ENCODE measurements at places on chromosomes 16 and 17.

DNA sequence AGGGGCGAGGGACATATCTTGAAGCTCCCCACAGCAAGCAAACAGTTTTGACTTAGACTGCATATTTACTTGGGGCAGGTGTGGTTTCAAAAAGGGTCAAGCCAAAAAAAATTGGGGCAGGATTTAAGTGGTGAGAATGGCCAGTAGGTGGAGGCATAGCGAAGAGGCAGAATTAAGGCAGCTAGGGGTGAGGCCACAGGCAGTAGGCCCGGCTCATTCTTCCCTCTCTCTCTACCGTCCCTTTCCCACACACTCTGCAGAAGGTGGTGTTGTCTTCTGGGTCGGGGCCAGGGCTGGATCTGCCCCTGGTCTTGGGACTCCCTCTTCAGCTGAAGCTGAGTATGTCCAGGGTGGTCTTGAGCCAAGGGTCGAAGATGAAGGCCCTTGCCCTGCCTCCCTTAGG is 2.6 kb downstream of the SHBG start:
- DNase-seq: peak; percentile 11

DNA sequence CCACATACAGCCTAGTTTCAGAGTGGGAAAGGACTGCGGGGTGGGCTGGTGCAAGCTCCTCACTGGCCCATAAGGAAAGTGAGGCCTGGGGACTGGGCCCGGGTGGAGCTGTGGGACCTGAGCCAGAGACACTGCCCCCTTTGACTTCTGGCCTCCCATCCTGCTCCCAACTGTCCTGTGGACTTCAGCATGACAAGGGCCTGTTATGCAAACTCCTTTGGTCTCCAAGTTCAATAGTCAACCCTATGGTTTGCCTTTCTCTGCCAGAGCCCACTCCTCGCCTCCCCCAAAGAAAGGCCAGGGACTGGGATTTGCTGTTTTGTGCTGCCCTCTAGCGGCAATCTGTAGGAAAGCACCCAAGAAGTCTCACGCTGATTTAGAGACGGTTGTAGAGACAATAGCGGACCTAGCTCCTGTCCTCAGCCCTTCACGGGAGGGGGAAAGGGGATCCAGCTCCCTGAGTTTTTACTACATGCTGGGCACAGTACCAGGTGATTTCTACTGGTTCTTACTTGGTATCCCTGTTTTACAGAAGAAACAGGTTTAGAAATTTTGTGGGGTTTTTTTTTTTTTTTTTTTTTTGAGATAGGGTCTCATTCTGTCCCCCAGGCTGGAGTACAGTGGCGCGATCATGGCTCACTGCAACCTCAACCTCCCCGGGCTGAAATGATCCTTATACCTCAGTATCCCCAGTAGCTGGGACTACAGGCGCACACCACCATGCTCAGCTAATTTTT is 1.2 kb upstream of the TLCD3B start:
- peak; percentile 86 for DNase-seq

GRCh38 chr17:50680126-50680525 is 27.6 kb downstream of the ANKRD40 start:
- no peak for DNase-seq

DNA sequence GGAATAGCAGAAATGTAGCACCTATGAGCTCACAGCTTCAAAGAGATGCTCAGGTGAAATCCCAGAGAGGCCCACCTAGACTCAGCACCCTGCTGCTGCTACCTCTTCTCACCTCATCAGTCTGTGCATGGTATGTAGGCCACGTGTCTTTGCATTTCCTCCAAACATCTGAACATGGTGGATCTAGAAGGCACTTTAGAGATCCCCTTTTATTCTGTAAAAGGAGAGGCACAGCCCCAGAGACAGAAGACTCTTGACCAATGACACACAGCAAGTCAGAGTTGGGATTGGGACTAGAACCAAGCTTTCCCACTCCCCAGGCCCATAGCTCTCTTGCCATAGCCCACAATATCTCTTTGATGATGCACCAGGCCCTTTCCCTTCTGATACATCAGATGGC is 19.4 kb upstream of the NKD1 start:
- DNase-seq: no peak

GRCh38 chr16:73183611-73184092 is 135.7 kb upstream of the ZFHX3 start:
- DNase-seq: no peak

All from DMS79 treated with DMSO at 0.1 percent for 48 hours (cell line).